Fibroblast of pulmonary artery (primary cell): ENCODE measurements at places on chromosomes 1 and 21.

DNA sequence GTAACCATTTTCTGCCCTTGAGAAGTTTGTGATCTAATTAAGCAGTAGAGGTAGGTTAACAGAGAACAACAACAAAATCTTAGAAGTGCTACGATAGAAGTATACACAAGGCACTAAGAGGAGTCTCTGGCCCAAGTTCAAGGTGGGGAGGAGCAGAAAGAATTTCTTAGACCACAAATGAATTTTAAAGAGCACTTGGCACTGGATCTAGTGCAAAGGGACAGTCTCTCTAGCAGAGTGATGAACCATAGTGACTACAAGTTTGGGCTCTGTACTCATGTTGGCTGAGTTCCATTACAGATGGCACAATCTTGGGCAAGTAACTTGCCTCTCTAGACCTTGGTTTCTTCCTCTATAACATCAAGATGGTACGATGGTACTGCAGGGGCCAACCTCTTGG is 33.3 kb upstream of the PIGC start:
- DNase-seq, result no peak

DNA sequence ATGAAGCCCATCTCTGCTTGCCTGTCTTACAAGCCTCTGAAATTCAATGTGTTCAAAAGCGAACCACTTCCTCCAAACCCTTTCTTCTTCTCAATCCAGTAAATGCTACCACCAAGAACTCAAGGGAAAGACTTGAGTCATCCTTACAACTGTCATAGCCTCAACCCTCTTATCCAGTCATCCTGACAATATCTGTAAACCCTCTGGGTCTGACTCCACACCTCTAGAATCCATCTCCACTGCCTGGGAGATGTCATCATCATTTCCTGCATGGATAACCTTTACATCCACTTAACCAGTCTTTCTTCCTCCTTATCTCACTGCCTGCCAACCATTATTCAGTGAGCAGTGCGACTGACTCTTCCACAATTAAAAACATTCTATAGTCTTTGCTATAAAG is 441.1 kb downstream of the SETD4 start:
- DNase-seq, result peak; percentile 51

GRCh38 chr1:231678011-231678432 is 51.4 kb downstream of the DISC1 start:
- DNase-seq, result no peak

DNA sequence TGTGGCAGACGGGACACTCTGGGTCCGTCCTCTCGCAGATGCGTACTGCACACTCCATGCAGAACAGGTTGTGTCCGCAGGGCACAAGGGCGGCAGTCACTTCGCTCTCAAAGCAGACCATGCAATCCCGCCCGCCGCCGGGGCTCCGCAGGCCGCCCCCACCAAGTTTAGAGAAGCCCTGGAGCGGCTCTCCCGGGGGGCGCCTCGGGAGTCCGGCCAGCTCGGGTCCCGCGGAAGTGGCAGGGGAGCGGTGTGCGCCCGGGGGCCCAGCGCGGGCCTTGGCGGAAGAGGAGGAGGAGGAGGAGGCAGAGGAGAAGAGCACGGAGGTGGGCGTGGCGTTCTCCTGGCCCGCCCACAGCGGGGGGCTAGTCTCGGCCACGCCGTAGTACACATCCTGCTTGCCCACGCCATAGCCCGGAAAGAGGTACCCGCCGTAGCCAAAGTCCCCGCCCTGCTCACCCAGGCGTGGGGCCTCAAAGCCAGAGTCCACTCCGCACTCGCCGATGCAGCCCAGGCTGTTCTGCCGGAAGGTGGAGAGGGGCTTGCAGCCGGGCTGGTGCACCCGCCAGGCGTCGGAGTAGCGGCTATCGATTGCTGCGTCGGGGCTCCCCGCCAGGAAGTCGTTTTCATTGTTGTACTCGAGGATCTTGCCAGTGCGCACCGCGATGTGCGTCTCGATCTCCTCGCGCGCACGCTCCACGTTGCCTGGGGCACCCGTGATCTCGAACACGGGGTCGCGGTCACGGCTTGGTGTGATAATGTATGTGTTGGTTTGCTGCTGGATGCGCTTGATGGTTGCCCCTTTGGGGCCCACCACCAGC is 5.4 kb downstream of the MEX3A start:
- DNase-seq, result no peak

DNA sequence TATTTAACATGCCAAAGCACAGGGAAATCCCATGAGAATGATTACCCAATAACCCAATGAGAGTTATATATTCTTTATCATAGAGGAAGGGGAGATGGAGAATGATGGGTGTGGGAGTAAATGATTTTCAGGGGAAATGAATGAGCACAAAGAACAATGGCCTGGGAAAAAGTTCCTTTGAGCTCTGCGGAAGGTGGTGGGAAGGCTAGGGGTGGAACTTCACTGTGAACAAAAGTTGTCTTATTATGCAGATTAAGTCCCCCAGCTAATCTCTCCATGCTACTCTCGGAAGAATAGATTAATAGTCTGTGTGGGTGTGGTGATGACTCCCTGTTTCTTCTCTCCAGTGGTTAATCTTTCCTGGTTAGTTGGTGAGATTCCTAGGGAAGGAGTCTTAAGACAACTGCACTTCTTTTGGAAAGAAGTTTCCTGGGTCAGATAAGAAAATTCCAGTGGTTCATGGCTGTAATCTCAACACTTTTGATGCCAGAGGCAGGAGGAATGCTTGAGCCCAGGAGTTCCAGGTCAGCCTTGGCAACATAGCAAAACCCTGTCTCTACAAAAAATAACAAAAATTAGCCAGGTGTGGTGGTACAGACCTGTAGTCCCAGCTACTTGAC is 71.6 kb downstream of the DNTTIP2 start:
- DNase-seq, result peak; percentile 70

DNA sequence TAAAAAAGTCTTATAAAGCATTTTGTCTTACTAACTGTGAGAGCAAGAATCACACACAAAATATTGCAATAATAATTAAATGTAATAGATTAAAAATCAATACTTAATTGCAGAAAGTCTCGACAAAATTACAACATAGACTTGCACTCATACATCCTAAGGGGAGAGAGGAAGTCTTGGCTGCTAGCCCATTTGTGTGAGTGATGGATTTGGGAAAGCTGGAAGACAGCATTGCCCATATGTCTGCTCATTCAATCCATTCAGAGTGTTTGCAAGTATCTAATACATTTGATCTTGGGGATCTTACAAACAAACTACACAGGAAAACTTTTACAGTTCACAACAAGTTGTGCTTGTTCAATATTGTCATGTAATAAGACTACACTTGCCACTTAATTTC is 140.5 kb downstream of the COL11A1 start:
- DNase-seq, result peak; percentile 20

GRCh38 chr1:204821476-204821875 is 49.2 kb upstream of the NFASC start:
- no peak for DNase-seq

GRCh38 chr1:151325646-151326429 is 1.4 kb downstream of the PI4KB start:
- no peak for DNase-seq

GRCh38 chr1:89100412-89100811 is 25.5 kb downstream of the GBP2 start:
- no peak for DNase-seq

DNA sequence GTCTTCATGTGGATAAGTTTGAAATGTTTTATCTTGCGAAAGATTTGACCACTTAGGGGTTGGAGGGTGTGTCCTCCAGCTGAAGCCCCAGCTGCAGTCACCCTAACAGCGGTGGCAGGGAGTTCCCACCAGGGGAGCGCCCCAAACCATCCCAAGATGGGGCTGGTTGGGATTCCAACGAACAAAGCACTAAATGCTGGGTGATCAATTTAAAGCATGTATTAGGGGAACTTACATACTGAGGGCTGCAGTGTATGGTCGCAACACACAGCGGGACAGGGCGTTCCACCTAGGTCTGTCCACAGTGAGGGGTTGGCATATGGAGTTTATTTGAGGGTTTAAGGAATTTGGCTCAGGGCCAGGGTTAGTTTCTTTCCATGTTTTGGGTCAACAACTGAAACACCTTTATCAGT is 26.3 kb downstream of the SLC37A1 start:
- no peak for DNase-seq

DNA sequence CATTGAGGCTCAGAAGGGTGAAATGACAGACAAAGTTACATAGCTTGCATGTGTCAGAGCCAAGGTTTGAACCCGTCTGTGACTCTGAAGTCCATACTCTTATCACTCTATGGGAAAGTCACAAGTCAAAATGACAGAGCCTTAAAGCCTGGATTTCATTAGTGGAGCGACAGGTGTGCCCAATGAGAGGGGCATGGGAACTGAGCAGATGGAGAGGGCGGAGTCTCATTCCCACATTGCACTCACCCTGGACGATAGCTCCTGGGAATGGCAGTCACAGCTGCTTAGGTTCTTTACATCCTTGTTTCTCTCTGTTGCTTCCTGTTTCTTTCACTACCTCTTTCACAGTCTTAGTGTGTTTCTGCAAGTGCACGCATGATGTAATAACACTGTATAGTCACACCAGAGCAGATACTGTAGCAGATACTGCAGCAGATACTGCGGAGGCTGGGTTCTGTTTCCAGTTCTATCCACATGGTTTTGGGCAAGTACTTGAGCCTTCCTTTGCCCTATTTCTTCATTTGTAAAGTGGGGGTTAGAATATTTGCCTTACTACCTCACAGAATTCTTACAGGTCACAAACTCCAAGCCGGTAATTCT is 127.2 kb downstream of the ZSCAN20 start:
- DNase-seq, result no peak

GRCh38 chr1:228799924-228800323 is 64.6 kb downstream of the RHOU start:
- DNase-seq, result no peak

DNA sequence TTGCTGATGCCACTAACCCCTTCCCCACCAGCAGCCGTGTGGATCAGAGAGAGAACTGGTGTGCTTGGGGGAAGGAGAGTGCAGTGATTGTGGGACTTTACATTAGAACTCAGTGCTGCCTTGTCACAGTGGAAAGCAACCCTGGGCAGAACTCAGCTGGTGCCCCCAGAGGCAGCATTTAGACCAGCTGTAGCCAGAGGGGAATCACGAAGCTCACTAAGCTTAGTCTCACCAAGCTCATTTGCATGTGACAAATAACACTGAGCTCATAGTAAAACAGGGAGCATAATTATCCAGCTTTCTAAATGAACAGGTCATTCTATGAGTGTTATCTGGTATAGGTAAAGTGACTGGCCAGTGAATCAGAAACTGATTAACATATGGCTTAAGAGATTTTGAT is 9.8 kb upstream of the SMAP2 start:
- DNase-seq, result no peak

GRCh38 chr1:232773752-232774151 is 31.5 kb upstream of the MAP10 start:
- no peak for DNase-seq

GRCh38 chr1:226111098-226111882 is 48.8 kb downstream of the H3-3A start:
- DNase-seq, result no peak

GRCh38 chr1:212621043-212621948 is 12.7 kb downstream of the ATF3 start:
- DNase-seq, result no peak

- DNase-seq, result no peak
Measured at GRCh38 chr1:86146566-86146965, 10.0 kb downstream of the COL24A1 start.

DNA sequence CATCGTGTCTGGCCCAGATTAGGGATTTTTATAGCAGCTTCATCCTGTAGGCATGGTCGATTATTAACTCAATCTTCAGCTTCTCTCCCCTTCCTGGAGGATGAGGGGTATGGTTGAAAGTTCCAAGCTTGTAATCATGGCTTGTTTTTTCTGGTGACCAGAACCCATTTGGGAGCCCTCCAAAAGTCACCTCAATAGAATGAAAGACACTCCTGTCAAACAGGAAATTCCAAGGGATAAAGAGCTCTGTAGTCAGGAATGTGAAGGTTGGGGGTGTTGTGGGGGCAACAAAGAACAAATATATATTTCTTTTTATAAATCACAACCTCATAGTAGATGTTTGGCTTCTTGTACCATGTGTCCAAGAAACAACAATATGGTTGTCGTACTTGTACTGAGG is 212.7 kb upstream of the ESRRG start:
- no peak for DNase-seq

DNA sequence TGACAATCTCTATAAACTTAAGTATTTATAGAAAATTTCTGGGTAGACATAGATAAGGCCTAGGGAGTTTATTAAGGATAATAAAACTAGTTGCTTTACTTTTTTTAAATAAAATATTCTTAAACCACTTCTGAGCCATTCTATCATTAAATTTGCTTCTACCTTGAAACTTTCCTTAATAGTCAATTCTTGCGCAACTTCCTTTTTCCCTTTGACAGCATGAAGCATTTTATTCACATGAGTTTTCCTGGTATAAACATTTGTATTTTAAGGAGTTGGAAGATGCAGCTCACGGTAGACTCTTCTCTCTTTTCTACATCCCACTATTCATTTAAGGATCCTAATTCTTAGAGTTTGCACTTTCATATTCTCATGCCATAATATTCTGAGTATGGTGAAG is 75.8 kb upstream of the DPH5 start:
- DNase-seq, result peak; percentile 61

DNA sequence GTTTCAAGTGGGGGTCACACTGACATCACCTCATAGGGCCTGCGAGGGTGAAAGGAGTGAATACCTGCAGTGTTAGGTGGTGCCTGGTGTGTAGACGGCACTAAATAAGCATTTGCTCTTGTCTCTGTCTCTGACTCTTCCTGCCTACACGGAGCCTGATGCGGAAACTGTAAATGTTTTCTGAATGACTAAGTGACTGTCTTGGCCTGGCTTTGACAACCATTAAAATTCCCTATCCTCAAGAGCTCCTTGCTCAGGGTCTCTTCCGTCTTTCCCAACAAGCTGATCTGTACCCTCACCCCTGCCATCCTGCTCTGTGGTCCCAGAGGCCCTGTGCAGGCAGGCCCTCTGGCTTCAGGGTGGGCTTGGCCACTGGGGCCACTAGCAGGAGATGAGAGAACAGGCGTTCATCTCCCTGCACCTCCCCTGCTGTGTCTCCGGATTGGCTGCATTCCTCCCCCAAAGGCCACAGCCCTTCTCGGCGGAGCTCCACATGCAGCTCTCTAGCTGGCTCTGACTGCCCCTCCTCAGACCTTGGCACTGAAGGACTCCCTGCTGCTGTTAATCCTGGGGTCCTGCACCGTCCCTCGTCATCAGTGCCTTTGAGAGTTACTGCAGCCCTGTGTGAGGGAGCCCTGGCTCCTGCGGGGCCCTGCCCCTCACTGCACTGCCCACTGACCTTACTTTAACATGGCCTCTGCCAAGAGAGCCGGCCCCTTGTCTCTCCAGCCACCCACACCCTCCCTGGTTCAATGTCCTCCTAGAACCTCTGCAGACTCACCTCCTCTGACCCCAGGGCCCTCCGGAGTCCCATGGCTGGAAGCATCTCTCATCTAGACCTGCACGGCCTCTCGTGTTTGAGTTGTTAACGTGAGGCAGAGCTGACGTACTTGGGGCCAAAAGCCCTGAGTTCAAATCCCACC is 211.1 kb downstream of the MATN1 start:
- DNase-seq, result no peak

- no peak for DNase-seq
Measured at GRCh38 chr1:214019499-214019898, 31.7 kb downstream of the PROX1 start.

DNA sequence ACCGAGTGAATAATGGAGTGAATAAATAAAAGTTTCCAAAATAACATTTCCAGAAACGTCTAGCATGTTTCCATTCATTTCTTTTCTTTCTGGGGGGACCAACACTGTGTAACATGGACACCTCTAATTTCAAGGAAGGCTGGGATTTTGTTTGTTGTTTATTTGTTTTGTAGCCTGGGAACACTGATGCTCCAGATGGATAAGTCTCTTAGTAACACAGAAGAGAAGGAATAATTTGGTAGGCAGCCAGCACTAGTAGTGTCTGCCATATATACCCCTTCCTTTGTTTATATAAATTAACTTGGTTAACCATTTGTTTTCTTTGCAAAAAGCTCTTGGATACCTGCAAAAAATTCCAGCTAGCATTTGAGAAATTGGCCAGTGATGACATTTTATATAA is 411.4 kb upstream of the DEPDC1 start:
- DNase-seq, result no peak
